GM23338 (cell line): ENCODE measurements at places on chromosomes 5 and 9.
A peak's percentile ranks its signal among the peaks of the same experiment; 100 is the strongest.

GRCh38 chr5:55923865-55924500 lies 70.8 kb downstream of the IL6ST start:
- no peak for DNase-seq

DNA sequence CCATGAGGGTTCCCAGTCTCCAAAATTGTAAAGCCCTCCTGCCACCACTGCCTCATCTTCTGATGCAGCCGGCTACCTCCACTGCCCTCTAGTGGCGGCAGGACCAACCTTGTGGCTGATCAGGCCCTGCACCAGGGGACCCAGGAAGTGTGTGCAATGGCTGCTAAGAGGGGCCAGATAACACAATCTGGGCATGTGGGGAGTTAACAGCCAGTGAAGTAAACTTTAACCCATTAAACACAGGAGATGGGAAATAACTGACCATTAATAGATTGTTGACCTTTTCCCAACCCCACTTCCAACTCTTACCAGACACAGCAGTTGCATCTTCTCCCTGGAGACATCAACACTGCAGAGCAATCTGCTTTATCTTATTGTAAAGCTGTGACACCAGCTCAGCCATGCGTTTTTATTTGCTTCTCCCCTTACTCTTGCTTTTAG lies 63.3 kb downstream of the FREM1 start:
- peak; percentile 92 for DNase-seq

DNA sequence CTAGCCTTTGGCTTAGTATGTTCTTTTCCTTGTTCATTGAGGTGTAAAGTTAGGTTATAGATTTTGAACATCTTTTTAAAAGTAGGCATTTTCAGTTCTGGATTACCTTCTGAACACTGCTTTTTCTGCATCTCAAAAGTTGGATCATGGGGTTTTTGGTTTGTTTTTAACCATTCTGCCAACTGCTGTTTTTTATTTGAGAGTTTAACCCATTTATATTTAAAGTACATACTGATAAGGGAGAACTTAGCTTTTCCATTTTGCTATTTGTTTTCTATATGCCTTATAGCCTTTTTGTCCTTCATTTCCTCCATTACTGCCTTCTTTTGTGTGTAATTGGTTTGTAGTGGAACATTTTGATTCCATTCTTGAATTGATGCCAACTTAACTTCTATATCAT lies 30.5 kb upstream of the ZNF169 start:
- no peak for DNase-seq

GRCh38 chr9:133702798-133703590 lies 35.2 kb downstream of the SARDH start:
- DNase-seq = peak; percentile 38

DNA sequence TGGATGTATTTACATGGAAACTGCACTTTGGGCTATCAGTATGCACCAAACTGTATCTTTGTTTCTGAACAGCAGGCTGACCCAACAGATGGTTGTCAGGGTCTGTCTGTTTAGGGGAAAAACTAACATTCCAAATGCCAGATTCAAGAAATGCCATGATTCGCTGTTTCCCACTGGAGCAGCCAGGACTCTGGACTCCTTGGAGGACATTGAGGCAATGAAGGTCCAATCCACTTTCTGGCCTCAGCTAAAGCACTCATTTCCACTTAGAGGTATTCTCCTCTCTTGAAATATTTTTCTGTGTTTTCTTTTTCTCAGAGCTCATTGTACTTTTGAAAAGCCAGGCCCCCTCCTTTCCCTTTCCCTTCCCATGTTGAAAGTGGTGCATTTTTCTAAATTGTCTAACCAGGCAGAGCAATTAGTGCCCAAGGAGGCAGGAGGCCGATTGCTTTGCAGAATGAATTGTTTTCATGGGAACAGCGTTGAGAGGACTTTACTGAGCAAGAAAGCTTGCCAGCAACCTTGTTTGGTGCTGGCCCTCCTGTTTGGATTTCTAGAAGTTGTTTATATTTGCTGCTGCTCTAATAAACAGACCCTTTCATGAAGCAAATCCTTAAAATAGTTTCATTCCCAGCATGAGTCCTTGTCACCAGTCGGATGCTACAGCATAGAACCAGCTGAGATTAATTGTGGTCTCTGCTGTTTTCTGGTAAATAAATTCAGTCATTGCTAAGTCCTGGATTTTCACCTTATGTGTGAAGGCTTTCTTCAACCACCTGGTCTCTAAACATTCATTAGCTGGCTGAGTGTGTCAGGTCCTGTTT lies 132.8 kb upstream of the TAF11L2 start:
- no peak for DNase-seq

DNA sequence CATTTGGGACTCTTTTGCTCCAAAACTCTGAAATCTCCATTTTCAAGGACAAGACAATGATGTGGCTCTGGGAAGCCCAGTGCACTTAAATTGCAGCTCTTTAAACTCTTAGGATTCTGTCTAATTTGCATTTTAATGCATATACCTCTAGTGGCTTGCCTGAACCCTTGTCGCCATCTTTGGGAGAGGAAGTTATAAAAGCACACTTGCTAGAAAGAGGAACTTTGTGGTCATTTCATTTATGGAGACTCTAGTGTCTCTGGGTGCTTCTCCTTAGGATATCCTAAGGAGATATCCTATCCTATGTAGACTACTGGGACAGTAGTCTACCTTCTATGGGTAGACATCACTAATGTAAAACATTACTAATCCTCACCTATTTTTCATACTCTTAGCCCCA lies 77.3 kb upstream of the SLC1A3 start:
- DNase-seq = no peak

DNA sequence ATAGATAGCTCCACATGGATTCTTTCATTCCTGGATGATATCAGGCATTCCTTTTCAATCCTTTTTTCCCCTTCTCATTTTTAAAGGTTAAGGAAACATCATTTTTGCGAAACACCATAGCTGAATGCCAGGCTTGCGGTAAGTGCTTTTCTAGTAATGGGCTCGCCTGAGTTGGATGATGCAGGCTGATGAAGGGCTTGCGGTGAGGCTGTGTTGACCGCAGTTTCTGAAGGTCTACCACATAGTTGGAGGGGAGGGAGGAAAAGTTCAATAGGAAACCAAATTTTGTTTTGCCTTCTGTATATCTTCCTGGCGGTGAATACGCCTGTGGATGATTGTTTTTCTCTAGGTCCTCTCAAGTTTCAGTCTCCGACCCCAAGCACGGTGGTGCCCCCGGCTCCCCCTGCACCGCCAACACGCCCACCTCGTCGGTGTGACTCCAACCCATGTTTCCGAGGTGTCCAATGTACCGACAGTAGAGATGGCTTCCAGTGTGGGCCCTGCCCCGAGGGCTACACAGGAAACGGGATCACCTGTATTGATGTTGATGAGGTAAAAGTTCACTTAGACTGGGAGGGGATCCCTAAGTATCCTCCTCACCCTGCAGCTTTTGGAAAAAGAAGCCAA lies 24.3 kb downstream of the THBS4 start:
- no peak for DNase-seq
